Stimulated activated CD8-positive, alpha-beta memory T cell treated with anti-CD3 and anti-CD28 coated beads, Interleukin-7, amount 100 ng/mL, for 48 hours (primary cell): ENCODE measurements at places on chromosomes 7 and 10.

GRCh38 chr7:44274623-44274975, 50.8 kb downstream of the CAMK2B start:
- DNase-seq = no peak

- no peak for DNase-seq
Observed at GRCh38 chr10:88986549-88987242, 3.9 kb upstream of the FAS start.

GRCh38 chr7:109127145-109127544, 557.5 kb downstream of the DNAJB9 start:
- DNase-seq = no peak

DNA sequence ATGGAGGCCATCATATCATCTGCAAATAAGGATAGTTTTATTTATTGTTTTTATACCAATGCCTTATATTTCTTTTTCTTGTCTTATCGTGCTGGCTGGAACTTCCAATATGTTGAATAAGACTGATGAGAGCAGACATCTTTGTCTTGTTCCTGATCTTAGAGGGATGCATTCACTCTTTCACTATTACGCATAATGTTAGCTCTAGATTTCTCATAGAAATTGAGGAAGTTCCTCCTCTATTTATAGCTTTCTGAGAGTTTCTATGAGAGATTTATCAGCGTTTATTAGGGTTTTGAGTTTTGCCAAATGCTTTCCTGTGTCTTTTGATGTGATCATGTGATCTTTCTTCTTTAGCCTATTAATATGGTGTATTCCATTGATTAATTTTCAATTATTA, 49.3 kb downstream of the COL28A1 start:
- DNase-seq = no peak
